ENCODE measurements at places on chromosomes 16 and 17.

- DNase-seq = no peak
Measured at GRCh38 chr17:64497565-64498035, 746 bp upstream of the POLG2 start.

DNA sequence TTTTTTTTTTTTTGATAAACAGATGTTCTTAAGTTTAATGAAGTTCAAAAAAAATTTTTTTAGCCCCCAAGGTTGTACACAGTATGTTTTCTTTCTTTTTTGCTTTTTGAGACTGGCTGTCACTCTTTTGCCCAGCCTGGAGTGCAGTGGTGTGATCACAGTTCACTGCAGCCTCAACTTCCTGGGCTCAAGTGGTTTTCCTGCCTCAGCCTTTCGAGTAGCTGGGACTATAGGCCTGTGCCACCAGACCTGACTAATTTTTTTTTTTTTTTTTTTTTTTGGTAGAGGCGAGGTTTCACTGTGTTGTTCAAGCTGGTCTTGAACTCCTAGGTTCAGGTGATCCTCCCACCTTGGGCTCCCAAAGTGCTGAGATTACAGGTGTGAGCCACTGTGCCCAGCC, 12.8 kb downstream of the ITGAE start:
- no peak for DNase-seq

DNA sequence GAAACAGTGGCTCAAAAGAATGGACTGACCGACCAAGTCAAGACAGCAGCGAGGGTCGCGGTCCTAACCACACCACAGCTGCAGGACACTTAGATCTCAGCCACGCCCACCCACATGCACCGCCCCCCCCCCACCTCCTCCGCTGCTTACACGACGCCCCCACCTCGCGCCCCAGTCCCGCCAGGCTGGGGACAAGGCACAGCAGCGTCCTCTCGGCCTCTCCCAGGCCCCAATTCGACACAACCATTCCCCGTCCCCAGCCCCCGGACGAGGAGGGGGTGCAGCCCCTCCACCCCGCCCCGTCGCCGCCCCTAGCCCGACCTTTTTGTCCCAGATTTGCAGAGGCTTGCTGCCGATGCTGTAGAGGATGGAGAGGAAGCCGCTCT, 477 bp downstream of the CFAP20 start:
- peak; percentile 45 for DNase-seq

DNA sequence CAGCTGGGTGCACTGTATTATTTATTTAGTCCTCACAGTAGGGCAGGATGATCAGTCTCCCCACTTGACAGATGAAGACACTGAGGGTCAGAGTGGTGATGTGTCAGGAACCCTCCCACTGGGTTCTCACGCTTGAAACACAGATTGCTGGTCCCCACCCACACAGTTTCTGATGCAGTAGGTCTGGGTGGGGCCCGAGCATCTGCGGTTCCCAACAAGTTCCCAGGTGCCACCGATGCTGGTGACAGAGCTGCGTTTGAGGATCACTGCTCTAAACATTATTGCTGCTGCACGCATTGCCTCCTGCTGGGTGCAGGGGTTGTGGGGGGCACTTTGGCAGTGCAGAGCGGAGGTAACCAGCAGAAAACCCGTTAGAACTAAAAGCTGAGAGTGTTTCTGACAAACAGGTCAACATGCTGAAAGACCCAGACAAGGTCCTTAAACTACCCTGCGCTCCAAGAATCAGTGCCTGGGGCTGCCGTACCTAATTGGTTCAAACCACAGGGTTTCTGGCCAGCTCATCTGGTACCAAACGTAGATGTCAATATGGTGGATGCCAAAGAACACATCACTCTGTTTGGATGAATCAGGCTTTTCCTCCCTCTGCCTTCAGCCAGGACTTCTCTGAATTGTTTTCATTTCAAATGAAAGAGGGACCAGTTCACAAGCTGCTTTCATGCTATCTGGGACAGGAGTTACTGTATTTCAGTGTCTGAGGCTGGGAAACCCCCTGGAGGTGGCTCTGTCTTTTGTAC, 76.0 kb downstream of the ABCC1 start:
- DNase-seq = peak; percentile 88

- no peak for DNase-seq
Measured at GRCh38 chr17:72065556-72065955, 55.3 kb upstream of the SOX9 start.

- DNase-seq = peak; percentile 56
Measured at GRCh38 chr17:16381496-16381820, 567 bp downstream of the UBB start.

- no peak for DNase-seq
Measured at GRCh38 chr16:7585705-7586104, 253.1 kb downstream of the RBFOX1 start.

- DNase-seq = peak; percentile 54
Measured at GRCh38 chr16:14600164-14600563, 29.9 kb downstream of the PARN start.

Measured in adipocyte (in vitro differentiated cells).